ENCODE measurements at places on chromosomes 4 and X.

GRCh38 chrX:142661696-142662095 lies 364.0 kb upstream of the SPANXN4 start:
- DNase-seq: no peak

DNA sequence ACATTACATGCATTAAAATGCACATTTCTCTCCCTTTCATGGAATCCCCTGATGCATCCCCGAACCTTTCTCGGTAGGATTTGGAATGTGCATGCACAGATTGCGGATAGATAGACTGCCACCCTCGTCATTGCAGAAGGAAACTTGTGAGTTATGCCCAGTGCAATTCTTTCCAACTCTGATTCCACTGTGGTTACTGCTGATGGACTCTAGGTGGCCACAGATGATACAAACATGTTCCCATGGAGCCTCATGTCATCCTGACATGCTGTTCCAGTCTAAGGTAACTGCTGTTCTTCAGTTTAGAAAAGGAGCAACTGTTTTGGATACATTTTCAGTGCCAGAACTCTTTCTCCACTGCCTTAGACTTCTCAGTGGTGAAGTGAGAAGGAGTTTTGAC lies 9.1 kb upstream of the VCX3B start:
- DNase-seq: no peak

- no peak for DNase-seq
Measured at GRCh38 chrX:46279214-46279924, 265.9 kb downstream of the ZNF674 start.

GRCh38 chr4:182968917-182969650 lies 51.9 kb upstream of the DCTD start:
- DNase-seq: no peak

DNA sequence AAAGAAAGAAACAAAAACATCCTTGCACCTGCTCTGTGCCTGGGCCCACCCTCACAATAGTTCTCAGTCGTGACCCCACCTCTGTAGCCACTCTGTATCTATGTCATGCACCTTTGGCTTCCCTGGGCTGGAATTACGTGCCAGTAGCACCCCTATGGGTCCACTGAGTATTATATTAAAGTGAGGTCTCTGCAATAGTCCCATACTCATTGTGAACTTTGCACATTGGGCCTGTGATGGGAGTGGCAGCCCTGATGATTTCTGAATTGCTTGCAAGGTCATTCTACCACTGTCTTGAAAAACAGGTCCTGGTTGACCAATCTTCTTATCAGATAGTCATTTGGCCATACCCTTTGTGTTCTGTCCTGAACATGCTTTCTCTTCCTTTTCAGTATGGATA lies 1012.1 kb downstream of the RAB28 start:
- no peak for DNase-seq

DNA sequence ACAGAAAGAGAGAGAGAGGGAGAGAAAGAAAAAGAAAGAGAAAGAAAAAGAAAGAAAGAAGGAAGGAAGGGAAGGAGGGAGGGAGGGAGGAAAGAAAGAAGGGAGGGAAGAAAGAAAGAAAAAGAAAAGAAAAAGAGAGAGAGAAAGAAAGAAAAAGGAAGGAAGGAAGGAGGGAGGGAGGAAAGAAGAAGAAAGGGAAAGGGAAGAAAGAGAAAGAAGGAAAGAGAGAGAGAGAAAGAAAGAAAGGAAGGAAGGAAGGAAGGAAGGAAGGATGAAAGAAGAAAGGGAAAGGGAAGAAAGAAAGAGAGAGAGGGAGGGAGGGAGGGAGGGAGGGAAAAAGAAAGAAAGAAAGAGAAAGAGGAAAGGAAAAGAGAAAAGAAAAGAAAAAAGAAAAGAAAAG lies 10.8 kb downstream of the OPHN1 start:
- DNase-seq: no peak

GRCh38 chr4:125958519-125958918 lies 643.8 kb downstream of the FAT4 start:
- DNase-seq: no peak

DNA sequence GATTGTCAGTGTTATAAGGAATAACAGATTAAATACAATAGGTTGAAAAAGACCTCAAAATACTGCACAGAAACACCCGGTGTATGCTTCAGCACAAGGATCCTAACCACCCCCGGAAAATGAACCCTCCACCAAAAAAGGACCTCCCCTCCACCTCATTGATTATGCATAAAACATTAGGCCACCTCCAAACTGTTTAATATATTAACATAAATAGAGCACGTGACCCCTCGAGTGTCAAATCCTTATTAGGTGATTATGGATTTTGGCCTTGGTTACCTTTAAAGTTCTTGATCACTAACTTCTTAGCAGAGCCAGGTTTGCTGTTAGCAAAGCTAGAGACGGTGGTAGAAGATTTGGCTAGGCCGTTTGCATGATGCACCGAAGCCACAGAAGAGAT lies 958 bp downstream of the CUL4B start:
- no peak for DNase-seq

GRCh38 chr4:185307136-185307950 lies 88.4 kb downstream of the LRP2BP start:
- DNase-seq: no peak

DNA sequence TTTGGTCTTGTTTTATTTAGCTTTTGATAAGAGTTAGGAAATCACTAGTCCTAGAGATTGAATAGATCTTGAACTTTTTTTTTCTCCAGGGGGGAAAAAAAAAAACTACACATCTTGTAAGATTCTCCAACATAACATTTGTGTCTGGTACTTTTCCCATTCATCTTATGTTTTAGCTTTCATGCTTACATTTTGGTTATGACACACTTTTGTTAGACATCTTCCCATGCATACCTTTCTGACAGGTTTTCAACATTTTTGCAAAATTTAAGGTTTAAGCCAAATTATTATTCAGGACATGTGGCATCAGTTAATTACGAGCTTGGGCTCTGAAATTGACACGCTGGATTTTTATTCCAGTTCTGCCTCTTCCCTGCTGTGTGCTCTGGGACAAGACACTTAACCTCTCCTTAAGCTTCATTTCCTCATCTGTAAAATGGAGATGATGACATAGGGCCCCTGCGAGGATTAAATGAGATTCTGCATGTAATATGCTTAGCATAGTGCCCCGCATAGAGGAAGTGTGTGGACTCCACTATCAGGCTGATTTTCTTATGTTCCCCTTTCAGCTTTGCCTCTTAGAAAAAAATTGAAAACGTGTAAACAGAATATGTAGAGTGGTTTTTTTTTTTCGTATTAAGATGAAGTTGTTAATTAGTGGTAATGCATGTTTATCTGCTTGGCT lies 5.3 kb downstream of the KIT start:
- no peak for DNase-seq

DNA sequence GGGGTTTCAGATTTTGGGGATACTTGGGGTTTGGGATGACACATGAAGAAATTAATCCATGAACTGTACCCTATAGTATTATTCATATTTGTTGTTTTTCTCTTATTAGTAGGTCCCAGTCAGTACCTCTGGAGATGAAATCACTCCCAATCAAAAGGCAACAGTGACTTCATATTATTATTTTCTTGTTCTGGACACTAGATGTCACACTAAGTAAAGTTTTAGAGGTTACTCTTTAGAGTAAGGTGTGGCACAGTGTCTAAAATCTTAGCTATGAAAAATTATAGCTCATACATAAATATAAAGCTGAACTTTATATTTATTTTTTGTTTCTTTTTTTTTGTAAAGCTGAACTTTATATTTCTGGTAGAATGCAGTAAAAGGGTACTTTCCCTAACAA lies 35.1 kb downstream of the FAM114A1 start:
- peak; percentile 37 for DNase-seq
